ENCODE measurements at places on chromosomes 6 and 20.

GRCh38 chr6:25173246-25173645, 105.9 kb upstream of the CARMIL1 start:
- no peak for DNase-seq

DNA sequence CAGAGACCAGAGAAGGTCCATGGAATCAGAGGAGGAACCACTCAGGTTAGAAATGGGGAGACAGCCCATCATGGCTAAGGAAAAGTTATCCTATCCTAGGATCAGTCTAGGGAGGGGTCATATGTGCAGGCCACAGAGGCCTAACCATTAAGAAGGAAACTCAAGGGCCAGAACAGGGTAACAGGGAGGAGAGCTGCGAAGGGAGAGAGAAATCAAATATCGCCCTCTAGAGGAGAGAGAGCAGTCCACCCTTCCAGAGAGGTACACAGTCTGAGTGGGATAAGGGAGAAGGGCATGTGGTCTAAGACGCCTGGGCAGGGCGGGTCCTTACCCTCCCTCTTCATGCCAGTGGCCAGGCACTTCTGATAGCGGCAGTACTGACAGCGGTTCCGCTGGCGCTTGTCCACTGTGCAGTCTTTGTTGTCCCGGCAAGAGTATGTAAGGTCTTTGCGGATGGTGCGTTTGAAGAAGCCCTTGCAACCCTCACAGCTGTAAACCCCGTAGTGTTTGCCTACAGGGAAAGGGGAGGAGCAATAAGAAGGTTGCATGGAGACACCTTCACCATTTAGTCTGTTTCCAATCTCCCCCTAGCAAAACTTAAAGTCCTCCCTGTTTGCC, 2.9 kb downstream of the RXRB start:
- DNase-seq, result no peak

GRCh38 chr20:12847872-12848271, 160.9 kb upstream of the SPTLC3 start:
- no peak for DNase-seq

DNA sequence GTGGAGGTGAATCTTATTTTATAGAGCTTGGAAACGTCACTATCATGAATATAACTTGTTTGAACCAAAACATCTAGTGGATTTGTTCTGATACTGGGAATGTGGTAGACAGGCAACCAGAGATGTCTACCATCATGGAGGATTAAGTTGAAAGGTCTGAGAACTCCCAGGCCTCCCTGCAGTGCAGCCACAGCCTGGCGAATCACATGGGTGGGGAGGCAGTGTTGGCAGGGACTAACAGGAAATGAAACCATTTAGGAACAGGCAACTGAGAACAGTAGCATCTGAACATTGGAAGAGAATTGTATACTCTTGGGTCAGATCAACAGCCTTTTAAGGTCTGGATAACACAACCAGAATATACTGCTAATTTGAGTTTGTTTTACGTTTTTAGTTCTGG, 22.3 kb upstream of the CEP162 start:
- no peak for DNase-seq

- DNase-seq, result no peak
Observed at GRCh38 chr6:157774153-157775135, 48.6 kb upstream of the SNX9 start.

- no peak for DNase-seq
Observed at GRCh38 chr6:127641905-127642304, 64.9 kb downstream of the C6orf58 start.

GRCh38 chr20:51126337-51126736, 103.4 kb upstream of the KCNG1 start:
- DNase-seq, result no peak

GRCh38 chr6:168166627-168167026, 87.6 kb upstream of the FRMD1 start:
- no peak for DNase-seq

DNA sequence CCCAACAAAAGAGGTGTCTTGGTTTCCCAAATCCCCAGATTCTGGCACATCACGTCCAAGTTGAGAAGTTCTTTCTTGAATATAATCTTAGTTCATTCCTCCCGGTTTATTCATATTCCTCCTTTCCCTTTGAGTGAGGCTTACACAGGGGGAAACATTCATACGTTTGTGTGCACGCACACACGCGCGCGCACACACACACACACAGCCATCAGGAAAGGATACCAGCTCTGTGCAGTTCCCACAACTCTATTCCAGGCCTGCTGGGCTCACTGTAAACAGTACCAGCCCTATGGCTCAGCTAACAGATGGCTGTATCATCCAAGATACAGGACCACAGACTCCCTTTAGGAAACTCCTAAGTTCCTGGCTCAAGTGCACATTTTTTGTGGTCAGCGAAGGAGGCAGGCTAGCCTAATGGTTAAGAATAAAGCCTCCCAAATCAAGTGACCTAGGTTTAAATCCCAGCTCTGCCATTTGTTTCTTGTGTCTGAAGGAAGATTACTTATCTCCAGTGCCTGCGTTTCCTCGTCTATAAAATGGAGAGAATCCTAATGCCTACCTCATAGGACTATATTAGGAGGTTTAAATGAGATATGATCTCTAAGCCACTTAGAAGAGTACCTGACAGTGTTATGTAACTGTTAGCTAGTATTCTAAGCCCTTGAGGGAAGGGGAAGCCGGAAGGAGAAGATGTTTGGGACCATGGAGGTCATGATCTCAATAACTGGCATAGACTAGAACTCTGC, 3.7 kb upstream of the TAF8 start:
- DNase-seq, result no peak

- DNase-seq, result no peak
Observed at GRCh38 chr6:89433252-89434149, 549 bp downstream of the ANKRD6 start.

GRCh38 chr6:142819603-142820337, 125.2 kb downstream of the HIVEP2 start:
- DNase-seq, result no peak

- no peak for DNase-seq
Observed at GRCh38 chr20:12305188-12305950, 387.7 kb downstream of the BTBD3 start.

- DNase-seq, result no peak
Observed at GRCh38 chr20:5535125-5535756, 215.0 kb upstream of the SHLD1 start.

DNA sequence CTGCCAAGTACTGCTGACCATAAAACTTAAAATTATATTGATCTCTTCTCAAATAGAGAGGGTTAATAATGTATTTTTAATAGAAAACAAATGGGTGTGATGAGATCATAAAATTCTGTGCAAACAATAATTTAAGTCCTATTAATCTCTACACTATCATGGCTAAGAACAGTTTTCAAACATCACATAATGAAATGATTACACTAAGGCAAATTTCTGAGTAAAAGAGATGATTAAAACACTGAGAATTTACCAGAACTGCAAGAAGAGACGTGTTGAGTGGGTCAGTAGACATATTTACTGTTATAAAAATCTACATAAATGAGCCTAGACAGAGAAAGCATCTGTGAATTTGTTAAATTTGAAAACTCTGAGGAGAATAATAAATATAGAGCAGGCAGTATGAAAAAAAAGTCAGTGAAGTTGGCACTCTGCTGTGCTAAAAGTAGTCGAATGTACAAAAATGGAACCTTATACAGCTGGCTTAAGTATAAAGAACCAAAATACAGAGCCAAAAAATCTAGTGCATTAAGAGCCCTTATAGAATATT, 302.6 kb upstream of the MANEA start:
- no peak for DNase-seq

DNA sequence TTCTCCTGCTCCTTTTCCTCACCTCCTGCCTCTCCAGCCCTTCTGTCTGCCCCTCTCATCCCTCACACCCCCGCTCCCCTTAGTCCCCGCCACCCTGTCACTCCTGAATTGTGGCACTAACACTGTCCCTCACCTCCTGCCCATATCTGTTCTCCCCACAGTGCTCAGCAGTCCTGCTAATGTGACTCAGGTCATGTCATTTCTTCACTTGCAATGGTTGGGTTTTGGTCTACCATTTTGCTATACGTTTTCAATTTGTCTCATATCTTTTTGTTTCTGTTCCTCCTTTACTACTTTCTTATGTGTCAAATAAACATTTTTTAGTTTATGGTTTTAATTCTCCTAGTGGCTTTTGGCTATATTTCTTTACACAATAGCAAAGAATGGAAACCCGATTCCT, 1.3 kb upstream of the HLA-B start:
- DNase-seq, result no peak

DNA sequence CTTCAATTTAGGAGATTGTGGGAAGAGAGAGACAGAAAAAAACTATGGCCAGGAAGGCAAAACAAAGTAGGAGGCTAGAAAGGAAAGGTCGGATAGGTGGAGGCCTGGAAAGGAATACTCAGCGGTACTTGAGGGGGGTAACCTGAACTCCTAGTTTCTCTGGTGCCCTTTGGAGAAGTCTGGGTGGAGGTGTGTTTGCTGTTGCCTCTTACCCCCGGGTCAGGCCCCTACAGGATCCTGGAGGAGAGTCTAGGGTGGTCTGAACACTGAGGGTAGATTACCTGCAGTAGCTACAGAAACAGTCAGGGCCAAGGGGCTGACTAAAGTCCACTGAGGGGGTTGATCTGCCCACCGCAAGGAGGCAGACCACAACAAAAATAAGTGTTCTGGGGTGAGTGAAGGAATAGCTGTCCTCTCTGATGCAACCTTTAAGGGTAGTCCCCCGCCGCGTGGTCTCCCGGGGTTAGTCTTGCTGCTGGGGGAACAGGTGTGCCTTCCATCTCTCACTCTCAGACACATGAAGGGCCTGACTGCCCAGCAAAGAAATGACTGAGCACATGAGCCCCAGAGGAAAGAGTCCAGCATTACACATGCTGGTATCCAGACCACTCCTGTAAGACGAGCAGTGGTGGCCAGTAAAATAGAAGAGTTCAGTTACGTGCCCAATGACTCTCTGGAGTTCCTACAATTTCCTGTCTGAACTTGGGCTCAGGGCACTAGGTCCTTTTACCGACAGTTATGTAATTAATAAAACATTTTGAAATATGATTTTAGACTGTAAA, 59.5 kb downstream of the MTHFD1L start:
- DNase-seq, result no peak

Data from NCI-H187 treated with DMSO at 0.1 percent for 48 hours (cell line).